ENCODE measurements at places on chromosomes 1 and 21.

GRCh38 chr1:201286445-201286844 is 3.1 kb downstream of the PKP1 start:
- H3K36me3 ChIP-seq = no peaks in the 10 kb centered on the region
- no peak for DNase-seq
- no peak overlapping the region for H3K27ac ChIP-seq
- no peaks in the 10 kb centered on the region for H3K27me3 ChIP-seq
- H3K4me1 ChIP-seq = no peaks in the 10 kb centered on the region

GRCh38 chr21:33760641-33761440 is 118.5 kb downstream of the ITSN1 start:
- H3K27ac ChIP-seq = peak overlapping the region; percentile 81
- no peaks in the 10 kb centered on the region for H3K27me3 ChIP-seq
- no peaks in the 10 kb centered on the region for H3K36me3 ChIP-seq
- no peak overlapping the region for H3K4me3 ChIP-seq
- DNase-seq = no peak

- peak overlapping the region; percentile 60 for H3K4me3 ChIP-seq
- peak overlapping the region; percentile 42 for H3K27ac ChIP-seq
- DNase-seq = no peak
- H3K36me3 ChIP-seq = no peaks in the 10 kb centered on the region
- peaks cover 7% of the 10 kb centered on the region for H3K4me1 ChIP-seq
These were observed 750 bp upstream of the PTGFRN start for GRCh38 chr1:116908820-116909511.

DNA sequence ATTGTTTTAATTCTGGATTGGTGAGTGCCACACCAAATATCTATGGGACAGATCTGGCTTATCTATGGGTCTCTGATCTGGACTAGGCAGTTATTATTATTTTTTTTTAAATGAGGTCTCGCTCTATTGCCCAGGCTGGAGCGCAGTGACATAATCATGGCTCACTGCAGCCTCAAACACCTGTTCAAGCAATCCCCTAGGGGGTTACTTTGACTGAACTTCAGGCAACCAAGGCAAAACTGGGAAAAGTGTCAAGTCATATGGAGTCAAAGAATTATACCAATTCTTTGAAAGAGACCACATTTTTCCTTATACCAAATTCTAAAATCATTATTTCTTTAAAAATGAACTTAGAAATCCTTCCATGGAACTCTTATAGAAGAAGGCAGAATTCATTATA is 129.1 kb upstream of the HOOK1 start:
- H3K27me3 ChIP-seq = no peaks in the 10 kb centered on the region
- H3K4me3 ChIP-seq = no peak overlapping the region
- H3K27ac ChIP-seq = no peak overlapping the region
- no peaks in the 10 kb centered on the region for H3K36me3 ChIP-seq
- DNase-seq = no peak
- H3K4me1 ChIP-seq = no peaks in the 10 kb centered on the region

DNA sequence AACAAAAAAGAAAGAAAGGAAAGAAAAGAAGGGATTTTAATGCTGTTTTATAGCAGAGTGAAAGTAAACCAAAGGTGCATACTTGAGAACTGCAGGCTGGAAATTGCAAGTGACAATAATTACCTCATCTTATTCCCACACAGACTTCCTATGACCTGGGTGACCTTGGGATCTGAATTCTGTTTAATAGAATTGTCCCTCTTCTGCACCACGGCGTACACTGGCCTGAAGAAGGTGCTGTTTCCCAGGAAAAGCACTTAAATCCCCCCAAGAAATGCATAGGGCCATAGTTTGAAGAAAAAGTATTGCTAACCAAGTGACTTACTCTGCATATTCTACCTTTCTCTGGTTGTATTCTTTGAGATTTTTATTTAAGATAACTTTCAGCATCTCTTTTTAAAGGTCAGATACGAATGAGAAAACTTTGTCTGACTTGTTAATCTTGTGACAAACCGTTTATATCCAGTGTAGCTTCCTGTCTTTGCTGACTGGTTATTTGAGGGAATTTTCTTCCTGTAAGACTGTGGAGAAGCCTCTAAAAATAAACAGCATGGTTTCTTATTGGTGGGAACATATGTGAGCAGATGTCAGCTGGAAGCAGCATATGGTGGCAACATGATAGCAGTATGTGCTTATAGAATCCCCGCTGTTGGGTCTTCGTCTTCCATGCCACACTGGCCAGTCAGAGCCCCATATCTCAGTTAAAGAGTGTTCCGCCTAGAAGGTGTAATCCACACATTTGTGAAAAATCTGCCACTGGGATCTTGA is 16.3 kb downstream of the TGFB2 start:
- H3K36me3 ChIP-seq = no peaks in the 10 kb centered on the region
- DNase-seq = no peak
- no peak overlapping the region for H3K27ac ChIP-seq
- H3K4me3 ChIP-seq = no peak overlapping the region

DNA sequence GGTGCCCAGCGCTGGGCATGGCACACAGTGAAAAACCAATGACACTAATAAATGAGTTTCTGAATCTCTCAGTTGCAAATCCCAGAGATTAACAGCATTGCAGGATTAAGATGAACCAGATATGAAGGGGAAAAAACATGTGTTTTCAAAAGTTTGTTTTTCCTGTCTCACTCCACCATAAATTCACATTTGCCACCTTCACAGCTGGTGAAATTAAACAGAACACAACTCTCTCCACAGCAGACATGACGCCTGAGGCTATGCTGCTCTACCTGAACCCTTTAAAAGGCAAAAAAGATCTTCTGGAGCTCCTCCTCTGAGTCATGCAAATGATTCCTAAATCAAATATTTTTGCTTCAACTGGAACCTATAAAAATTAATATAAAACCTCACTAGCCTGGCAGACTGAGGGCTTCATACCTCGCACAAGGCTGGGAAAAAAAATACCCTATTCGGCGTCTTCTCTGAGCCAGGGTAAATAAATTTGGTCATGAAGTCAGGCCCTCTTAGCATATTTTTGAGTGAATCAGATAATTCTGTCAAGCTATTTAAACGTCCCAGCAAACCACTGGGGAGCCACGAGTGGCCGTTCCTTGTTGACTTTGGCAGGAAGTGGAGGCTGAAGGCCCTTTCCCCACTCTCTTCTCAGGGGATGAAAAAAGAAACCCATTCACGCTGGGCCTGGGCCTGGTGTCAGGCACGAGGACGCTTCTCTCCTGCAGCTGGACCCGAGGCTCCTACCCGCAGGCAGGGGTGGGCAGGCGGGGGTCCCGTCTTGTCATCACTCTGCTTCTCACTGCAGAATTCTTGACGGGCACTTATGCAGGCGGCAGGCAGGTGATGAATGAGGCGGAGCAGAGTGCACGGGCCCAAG is 53.0 kb downstream of the DMRTB1 start:
- no peaks in the 10 kb centered on the region for H3K36me3 ChIP-seq
- H3K27me3 ChIP-seq = no peaks in the 10 kb centered on the region
- DNase-seq = no peak
- H3K4me3 ChIP-seq = no peak overlapping the region
- no peak overlapping the region for H3K27ac ChIP-seq

DNA sequence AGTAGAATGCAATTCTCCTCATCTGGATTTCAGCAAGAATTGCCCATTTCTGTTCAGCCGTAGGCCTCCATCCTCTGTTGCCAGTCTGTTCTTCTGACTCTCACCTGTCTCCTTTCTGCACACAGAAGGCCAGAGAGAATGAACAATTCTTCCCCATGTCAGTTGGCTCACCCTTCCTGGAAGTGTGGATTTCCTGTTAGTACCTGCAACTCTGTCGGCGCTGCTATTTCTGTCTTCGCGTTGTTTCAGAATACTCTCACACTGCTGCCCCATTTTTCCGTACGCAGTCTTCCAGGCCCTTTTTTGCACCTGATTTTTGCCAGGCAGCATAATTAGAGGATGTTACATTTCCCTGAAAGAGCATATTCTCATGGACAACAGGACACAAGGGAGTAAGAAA is 200.7 kb downstream of the FGGY start:
- H3K27me3 ChIP-seq = no peaks in the 10 kb centered on the region
- no peaks in the 10 kb centered on the region for H3K36me3 ChIP-seq
- no peak overlapping the region for H3K4me3 ChIP-seq
- H3K4me1 ChIP-seq = no peaks in the 10 kb centered on the region

GRCh38 chr1:156899956-156900718 is 6.6 kb downstream of the PEAR1 start:
- H3K27ac ChIP-seq = no peak overlapping the region
- no peaks in the 10 kb centered on the region for H3K36me3 ChIP-seq
- no peak for DNase-seq
- H3K4me3 ChIP-seq = no peak overlapping the region
- no peaks in the 10 kb centered on the region for H3K27me3 ChIP-seq

DNA sequence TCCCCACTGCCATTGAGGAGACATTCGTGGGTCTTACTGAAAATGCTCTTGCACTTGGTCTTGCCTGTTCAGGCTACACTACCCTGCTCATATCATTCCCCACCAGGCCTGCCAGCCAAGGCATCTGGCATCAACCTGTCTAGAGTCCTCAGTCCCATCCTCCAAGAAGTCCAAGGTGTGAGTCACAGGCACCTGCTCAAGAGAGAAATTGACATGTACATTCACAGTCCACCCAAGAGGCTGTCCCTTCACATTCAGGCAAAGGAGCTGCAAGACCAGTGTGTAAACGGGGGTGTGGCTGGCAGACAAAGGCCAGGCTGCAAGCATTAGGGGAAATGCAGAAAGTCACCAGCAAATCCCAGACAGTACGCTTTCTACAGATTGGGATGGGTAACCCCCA is 13.1 kb upstream of the PLA2G2C start:
- no peaks in the 10 kb centered on the region for H3K27me3 ChIP-seq
- H3K27ac ChIP-seq = no peak overlapping the region
- no peaks in the 10 kb centered on the region for H3K4me1 ChIP-seq
- H3K4me3 ChIP-seq = no peak overlapping the region
- DNase-seq = no peak

DNA sequence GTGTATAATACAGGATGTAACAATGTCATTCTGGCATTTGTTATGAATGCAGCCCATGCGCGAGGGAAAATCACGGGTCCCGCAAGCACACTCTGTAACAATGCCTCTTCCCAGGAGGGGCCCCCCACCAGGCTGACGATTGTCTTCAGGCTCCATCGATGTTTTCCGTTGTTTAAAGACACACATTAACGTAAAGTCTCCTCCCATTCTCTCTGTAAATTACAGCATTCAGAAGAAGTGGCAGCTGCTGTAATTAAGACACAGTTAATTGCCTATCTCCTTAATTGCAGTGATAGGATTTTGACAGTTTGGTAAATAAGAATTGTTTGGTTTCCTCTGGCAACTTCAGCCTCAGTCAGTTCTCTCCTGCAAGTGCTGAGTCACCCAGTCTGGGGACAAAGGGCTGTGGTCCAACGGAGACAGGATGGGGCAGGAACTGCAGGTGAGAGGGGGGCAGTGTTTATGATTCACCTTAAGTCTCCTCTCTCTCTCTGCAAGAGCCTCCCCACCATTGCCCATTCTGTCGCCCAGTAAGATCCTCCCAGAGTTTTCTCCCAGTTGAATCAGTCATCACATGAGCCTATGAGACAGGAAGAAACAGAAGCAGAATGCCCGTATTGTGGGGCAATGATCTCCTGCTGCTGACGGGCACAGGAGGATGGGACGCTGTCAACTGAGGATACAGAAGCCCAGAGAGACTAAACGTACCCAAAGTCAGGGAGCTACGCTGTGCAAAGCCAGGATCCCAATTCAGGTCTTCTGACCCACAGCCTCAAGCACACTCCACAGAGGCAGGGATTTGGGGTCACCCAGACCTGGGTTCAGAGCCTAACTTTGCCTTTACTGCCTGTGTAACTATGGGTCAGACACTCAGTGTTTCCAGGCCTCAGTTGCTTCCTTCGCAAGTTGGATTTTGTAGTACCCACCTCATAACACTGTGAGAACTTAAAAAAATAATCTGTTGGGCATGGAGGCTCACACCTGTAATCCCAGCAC is 110.0 kb downstream of the ADSS2 start:
- peaks cover 19% of the 10 kb centered on the region for H3K4me1 ChIP-seq
- H3K27me3 ChIP-seq = no peaks in the 10 kb centered on the region
- peak overlapping the region; percentile 67 for H3K27ac ChIP-seq
- DNase-seq = peak; percentile 66
- H3K4me3 ChIP-seq = no peak overlapping the region

DNA sequence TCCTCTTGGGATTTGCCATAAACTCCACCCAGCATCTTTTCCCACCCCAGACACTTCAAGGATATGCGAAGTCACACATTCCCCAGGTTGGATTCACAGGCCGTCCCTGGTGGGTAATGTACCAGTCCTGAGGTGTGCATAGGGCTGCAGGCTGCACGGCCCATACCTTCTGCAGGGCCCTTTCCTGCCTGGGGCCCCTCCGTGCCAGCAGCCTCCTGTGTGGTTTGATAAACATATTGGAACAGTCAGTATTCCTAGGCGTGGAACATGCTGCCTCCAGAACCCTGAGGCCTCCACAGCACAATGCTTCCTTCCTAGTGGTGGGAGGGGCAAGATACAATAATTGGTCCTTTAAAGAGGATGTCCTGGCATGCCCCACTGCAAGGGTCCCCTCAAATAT is 26.6 kb downstream of the IL10RB start:
- no peak overlapping the region for H3K4me3 ChIP-seq
- no peaks in the 10 kb centered on the region for H3K36me3 ChIP-seq
- no peak overlapping the region for H3K27ac ChIP-seq
- H3K27me3 ChIP-seq = no peaks in the 10 kb centered on the region

GRCh38 chr1:33460947-33461629 is 11.4 kb upstream of the ZSCAN20 start:
- no peak for DNase-seq
- no peaks in the 10 kb centered on the region for H3K36me3 ChIP-seq

DNA sequence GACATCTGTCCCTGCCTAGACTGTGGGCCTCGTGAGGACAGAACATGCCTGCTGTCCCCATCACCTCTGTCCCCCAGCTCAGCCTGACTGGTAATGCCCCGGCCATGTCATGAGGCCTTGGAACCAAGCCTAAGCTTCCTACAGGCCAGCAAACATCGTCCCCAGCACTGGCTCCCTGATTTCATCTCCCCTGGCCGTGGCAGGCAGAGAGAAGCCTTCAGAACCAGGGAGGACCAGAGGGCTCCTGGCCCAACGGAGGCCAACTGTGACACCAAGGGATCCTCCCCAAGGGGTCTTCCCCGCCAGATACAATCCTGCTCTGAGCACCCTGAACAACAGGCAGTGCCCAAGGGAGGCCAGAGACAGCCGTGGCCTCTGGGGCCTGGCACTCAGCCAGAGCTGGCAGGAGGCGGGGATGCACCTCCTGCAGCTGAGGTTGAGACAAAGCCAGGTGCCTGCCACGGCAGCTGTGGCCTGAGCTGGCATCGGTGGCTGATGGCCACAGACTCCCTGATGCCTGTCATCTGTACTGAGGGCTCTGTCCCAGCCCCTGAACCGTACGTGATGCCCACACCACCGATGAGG is 9.9 kb upstream of the NPHP4 start:
- no peaks in the 10 kb centered on the region for H3K4me1 ChIP-seq
- no peak overlapping the region for H3K4me3 ChIP-seq
- no peak overlapping the region for H3K27ac ChIP-seq
- H3K36me3 ChIP-seq = no peaks in the 10 kb centered on the region

All from Caco-2 (cell line).